ENCODE measurements at places on chromosomes 11 and 22. TPM values are rescaled to one million over a fixed set of nuclear protein-coding genes. Genes with fewer than 3 reads are reported as not detected.

- no peak for DNase-seq
Observed at GRCh38 chr11:116267146-116267545, 505.6 kb downstream of the BUD13 start.

- DNase-seq, result no peak
Observed at GRCh38 chr11:75024764-75025211, 36.1 kb downstream of the NEU3 start.

- no peak for DNase-seq
Observed at GRCh38 chr11:60842668-60843600, 1.0 kb downstream of the CCDC86 start.

GRCh38 chr11:93251922-93252321 is 54.1 kb upstream of the SLC36A4 start:
- no peak for DNase-seq

GRCh38 chr11:46383974-46384701 is 2.7 kb downstream of the MDK start:
- DNase-seq, result no peak

PIH1D2 gene
- 1.2 TPM for total RNA-seq

DNA sequence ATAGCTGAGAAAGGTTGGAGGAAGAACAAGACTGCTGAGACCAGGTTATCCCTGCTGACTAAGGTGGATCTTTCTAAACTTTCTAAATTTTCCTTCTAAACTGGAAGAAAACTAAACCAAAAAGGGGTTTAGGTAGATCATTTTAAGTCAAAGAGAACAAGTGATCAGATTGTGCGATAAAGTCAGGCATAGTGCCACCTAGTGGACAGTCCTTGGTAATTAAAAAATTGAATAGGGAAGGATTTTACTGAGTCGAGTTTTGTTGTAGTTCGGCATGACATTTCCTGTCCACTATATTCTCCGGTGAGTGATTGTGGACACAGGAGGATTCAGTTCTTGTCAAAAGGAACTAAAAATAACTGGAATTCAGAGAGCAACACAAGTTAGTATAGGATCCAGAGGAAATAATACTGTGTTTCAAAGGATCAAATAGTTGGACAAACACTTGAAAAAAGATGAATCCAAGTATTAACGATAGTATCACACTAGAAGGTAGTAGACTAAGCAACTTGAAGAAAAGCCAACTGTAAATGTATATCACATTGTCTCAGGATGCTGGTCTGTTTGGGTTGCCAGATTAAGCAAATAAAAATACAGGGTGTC is 1236.4 kb downstream of the FAM181B start:
- no peak for DNase-seq

GRCh38 chr11:19345848-19346681 is 105.3 kb upstream of the E2F8 start:
- DNase-seq, result peak; percentile 66

BTBD18 gene
- total RNA-seq, result not detected

DNA sequence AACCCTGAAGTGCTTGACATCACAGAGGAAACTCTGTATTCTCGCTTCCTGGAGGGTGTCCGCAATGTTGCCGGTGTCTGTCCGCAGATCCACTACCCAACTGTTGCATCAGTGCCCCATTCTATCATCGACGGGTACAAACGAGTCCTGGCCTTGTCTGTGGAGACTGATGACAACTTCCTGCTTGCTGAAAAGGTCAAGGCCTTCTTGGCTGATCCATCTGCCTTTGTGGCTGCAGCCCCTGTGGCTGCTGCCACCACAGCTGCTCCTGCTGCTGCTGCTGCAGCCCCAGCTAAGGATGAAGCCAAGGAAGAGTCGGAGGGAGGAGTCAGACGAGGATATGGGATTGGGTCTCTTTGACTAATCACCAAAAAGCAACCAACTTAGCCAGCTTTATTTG is 42.9 kb upstream of the DAGLA start:
- DNase-seq, result no peak

TIGD3 gene
- total RNA-seq, result 0.54 TPM

DNA sequence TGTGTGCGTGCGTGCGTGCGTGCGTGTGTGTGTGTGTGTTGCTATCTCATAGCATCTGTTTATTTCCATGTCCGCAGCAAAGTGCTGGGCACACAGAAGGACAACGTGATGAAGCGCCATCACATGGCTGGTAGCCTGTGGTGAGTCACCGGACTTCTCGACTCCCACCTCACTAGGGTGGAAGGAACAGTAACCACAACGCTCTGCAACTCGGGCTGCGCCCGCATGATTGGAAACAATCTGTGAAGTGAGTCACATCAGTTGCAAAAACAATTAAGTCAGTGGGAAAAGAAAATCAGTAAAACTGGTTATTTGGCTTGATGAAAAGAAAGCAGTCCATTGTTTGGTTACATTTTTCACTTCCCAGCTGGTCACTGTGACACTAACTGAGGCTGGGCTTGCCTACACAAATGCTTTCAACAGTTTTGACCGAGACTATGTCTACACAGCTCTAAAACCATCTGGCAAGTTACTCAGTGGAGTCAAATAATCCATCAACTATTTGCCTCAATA is 437.3 kb upstream of the CADM1 start:
- peak; percentile 69 for DNase-seq

DNA sequence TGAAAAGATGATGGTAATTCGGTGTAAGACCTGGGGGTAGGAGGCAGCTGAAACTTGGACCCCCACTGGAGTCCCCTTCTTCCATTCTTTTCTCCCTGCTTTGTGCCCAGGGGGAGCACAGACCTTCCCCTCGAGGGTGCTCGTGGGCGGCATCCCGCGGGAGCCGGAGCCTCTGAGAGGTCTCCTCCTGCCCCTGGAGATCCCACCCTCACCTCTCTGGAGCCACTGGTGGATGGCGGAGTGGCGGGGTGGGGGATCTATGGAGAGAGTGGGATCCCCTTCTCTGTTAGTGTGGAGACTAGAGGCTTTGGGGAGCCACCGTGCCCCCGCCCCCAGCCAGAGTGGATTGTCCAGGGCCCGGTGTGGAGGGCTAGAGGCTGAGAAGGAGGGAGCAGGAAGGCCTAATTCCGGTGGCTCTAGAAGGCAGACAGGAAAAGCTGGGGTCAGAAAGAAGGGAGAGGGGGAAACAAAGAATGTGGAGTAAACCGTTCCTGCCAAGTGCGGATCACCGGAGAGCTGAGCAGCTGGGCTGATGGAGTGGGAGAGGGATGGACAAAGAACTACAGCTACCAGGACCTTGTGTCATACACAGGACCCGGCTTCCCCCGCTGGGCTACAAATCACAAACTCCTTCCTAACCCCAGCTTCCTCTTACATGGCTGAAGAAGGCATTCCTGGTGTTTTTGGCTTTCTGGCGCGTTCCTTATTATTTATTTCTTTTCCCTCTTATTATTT is 41.9 kb downstream of the KCNJ1 start:
- no peak for DNase-seq

GRCh38 chr22:23639661-23640060 is 7.5 kb upstream of the DRICH1 start:
- no peak for DNase-seq

DNA sequence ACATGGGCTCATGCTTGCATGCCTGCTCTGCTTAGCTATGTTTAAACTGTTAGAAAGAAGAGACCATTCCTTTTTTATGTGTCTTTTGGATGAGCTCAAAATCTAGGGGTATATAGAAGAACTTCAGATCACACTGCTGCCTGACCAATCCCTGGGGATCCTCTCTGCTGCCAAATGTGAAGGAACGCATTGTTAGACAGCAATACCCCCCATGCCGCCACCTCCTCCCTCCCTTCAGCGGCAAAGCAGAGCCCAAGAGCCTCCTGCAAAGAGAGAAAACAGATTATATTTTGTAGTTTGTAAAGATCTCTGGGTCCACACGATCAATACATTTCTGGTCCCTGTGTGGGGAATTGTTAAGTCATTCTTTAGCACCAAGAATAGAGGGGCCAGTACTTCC is 677.6 kb downstream of the NTM start:
- DNase-seq, result peak; percentile 69

DNA sequence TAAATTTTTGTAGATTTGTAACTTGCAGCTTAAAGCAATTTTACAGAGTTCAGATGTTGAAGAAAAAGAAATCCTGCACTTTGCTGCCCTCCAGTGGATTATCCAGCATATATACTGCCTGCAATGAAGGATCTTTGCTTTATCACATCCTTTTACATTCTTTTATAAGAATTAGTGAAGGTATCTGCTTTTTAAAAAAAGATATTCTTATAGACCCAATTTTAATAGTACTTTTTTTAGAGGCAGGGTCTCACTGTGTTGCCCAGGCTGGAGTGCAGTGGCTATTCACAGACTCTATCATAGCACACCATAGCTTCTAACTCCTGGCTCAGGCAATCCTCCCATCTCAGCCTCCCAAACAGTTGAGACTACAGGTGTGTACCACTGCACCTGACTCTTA is 60.7 kb downstream of the TTC17 start:
- DNase-seq, result no peak

- no peak for DNase-seq
Observed at GRCh38 chr11:58498464-58498863, 9.4 kb downstream of the OR5B21 start.

DNA sequence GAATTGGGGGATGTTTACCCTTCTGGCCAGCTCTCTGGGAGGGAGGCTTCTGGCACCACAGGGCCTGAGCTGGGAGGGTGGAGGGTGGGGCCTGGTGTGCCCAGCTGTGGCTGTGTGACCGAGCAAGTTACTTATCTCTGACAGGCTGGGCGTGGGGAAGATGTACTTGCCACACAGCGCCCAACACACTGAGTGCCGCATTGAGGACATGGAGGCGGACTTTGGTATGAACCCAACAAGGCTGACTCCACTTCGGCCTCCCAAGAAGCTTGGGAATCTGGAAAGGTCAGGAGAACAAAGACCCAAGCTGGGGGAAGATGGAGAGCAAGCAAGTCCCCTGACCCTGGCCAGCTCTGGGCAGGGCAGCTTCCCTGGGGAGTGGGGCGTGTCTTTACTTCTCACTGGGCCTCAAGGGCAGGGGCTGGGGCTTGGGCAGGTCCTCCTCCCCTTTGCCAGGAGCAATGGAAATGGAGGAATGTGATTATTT is 2.4 kb upstream of the MGAT3 start:
- DNase-seq, result no peak

DNA sequence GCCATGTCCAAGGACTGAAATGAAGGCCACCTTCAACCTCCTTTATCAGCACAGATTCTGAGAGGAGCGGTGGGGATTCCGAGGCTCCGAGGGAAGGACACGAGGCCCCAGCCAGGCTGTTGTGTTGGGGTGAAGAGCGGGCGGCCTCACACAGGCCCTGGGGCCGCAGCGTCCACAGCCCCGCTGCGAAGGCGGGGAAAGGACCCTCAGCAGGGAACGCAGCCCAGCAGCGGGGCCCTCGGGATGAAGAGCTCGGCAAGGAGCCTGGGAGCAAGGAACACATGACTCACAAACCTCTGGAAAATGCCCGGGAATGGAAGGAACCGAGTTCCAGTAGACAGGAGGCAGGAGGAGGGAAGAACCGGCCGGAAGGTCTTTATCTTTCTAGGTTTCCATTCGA is 227.2 kb downstream of the BRD1 start:
- DNase-seq, result no peak

DNA sequence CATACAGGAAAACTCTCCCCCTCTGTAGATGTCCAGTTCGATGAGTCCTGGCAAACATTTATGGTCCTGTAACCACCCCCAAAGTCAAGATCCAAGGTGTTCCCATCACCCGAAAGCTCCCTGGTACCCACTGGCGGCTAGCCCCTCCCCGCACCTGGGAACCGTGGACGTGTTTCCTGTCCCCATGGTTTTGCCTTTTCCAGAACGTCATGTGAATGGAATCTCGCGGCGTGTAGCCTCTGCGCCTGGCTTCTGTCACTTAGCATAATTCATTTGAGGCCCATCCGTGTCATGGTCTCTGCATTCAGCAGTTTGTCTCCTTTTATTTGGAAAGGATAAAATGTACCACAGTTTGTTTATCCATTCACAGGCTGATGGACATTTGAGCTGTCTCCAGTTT is 106.3 kb downstream of the KCNQ1 start:
- peak; percentile 34 for DNase-seq

- no peak for DNase-seq
Observed at GRCh38 chr11:68661697-68662603, 22.4 kb upstream of the GAL start.

DNA sequence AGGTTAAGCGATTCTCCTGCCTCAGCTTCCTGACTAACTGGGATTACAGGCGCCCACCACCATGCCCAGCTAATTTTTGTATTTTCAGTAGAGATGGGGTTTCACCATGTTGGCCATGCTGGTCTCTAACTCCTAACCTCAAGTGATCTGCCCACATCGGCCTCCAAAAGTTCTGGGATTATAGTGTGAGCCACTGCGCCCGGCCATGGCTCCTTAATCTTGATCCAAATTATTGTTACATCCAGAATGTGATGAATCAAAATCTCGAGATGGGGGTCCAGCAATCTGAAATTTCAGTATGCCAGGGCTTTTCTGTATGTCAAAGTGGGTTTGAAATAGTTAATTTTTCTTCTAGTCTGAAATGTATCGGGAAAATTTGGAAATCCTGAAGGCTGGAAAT is 3.7 kb downstream of the RPL27A start:
- DNase-seq, result no peak

DNA sequence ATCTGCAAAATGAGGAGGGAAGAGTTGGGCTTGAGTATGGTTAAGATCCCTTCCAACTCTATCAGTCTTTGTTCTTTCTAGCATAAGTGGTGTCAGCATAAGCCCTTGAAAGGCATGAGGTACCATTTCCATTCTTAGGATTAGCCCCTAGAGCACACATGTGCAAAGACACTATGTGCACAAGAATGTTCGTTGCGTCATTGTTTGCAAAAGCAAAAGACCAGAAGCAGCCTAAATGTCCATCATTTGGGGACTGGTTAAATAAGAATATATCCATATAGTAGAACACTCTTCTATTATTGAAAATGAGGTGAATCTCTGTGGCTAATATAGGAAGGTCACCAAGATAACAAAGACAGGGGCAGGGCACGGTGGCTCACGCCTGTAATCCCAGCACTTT is 10.0 kb upstream of the KCTD14 start:
- no peak for DNase-seq

GRCh38 chr11:115670538-115671205 is 166.5 kb upstream of the CADM1 start:
- DNase-seq, result no peak

- no peak for DNase-seq
Observed at GRCh38 chr11:102603091-102603490, 22.0 kb downstream of the MMP20 start.

DNA sequence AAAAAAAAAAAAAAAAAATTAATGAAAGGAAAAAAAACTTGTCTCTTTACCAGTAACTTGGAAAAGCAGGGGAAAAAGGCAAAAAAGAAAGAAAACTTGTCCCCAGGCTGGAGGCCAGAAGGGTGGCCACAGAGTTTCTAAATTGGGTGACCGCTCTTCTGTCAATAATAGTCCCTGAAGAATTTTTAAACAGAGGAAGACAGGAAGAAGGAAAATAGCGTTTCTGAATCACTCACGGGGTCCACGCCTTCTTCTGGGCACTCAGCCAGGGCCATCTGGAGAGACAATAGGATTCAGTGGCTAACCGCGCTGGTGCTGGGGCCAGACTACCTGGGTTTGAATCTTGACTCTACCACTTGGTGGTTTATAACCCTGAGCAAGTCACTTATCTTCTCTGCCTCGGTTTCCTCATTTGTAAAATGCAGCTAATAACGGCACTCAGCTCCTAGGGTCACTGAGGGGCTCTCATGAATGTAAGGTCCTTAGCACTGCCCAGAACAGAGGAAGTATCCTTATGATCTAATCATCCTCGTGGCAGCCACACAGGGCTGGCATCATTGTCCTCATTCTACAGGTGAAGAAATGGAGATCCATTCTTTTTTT is 7.0 kb downstream of the C11orf86 start:
- DNase-seq, result peak; percentile 91

SHANK3 gene
- total RNA-seq, result 22.2 TPM

GRCh38 chr11:74770456-74770855 is 21.8 kb downstream of the RNF169 start:
- DNase-seq, result no peak

- no peak for DNase-seq
Observed at GRCh38 chr11:94806419-94806818, 38.3 kb downstream of the AMOTL1 start.

Data from Right ventricle myocardium inferior (tissue), 1 donor.